ENCODE measurements at places on chromosomes 2 and 18.

- no peak for DNase-seq
These were observed 724 bp downstream of the NMS start for GRCh38 chr2:100470898-100471514.

- DNase-seq = no peak
These were observed 237.9 kb downstream of the CCDC102B start for GRCh38 chr18:69035756-69036155.

- DNase-seq = no peak
These were observed 259.2 kb downstream of the SLC4A3 start for GRCh38 chr2:219886615-219887014.

- no peak for DNase-seq
These were observed 16.9 kb downstream of the SH2D6 start for GRCh38 chr2:85435220-85435958.

GRCh38 chr2:184004948-184005672, 593.2 kb upstream of the ZNF804A start:
- DNase-seq = no peak

DNA sequence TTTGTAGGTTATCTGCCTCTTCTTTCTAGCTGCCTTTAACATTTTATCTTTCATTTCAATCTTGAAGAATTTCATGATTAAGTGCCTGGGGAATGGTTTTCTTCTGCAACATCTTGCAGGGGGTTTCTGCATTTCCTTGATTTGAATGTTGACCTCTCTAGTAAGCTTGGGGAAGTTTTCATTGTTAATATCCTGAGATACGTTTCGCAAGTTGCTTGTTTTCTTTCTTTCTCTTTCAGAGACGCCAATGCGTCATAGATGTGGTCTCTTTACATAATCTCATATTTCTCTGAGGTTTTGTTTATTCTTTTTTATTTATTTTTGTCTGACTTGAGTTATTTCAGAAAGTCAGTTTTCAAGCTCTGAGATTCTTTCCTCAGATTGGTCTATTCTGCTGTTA, 225.7 kb downstream of the XIRP2 start:
- DNase-seq = no peak

DNA sequence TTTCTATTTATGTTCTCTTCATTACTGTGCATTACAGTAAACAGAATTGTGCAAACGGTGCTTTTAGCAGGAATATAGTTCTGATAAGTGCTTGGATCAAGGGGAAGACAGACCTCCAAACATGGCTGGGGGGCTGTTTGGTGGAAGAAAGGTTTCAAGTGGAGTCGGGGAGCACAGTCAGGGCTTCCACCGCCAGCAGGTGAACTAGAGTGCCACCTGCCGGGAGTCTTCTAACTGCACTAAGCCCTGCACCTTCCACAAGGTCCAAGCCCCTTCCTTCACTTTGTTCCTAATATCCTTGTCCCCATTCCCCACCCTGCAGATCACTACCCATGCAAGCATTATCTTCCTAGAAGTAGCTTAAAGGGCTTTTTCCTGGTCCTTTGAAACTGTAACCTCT, 11.1 kb downstream of the ONECUT2 start:
- peak; percentile 46 for DNase-seq

- no peak for DNase-seq
These were observed 373.6 kb upstream of the TRIB2 start for GRCh38 chr2:12343141-12343540.

- no peak for DNase-seq
These were observed 411 bp downstream of the NARS1 start for GRCh38 chr18:57621246-57621604.

GRCh38 chr2:152421521-152422370, 86.8 kb downstream of the FMNL2 start:
- no peak for DNase-seq

DNA sequence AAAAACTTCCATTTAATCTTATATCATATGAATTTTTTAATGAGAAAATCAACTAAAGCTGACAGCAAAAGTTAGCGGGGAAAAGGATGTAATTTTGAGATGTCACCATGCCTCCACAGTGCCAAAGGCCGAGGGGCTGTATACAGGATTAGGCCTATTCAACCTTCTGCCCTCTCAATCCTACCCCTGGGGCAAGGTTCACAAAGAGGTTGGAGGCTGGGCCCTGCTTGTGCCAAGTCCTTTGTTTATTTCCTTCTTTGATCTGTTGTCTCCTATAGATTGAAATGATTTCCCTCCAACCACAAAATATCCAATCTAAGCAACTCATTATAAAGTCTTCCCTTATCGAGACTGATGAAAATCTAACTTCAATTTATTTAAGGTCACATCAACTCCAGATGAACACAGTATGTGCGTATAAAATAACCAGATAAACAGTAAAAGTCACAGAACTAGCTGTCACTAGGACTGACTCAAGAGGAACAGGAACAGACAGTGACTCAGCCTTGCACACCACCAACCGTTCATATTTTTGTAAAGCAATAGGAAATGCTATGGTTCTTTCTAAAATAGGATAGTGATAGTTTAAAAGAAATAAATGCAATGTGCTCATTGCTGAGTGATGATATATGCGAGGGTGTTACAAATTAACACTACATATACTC, 95.8 kb downstream of the SLC25A12 start:
- no peak for DNase-seq

DNA sequence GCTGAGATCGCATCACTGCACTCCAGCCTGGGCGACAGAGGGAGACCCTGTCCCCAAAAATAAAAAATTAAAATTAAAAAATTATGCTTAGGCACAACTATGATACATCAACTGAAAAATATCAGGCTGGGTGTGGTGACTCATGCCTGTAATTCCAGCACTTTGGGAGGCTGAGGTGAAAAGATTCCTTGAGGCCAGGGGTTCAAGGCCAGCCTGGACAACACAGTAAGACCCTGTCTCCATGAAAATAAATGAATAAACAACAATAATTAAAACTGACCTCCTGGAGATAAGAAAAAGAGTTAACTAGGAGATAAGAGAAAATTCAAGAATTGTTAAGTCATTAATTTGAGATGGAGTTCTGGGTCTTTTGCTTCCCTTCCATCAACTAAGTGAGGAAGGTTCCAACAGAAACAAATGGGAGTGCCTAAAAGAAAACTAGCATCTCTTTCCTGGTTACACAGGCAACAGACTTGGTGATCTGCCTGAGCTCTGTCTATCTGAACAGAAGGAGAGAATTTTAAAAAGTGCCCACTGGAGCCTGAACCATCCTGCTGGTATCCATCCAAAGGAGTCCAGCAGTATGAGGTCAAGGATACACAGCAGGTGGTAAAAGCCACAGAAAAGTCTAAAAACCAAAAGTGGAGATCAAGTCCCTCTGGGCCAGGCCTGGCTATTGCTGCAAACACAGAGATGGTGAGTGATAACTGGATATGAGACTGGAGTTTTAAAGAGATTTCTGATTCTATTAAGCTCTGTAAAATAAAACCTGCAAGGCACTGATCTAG, 8.8 kb downstream of the PPM1G start:
- no peak for DNase-seq

- DNase-seq = no peak
These were observed 25.5 kb downstream of the DPYSL5 start for GRCh38 chr2:26873286-26873983.

DNA sequence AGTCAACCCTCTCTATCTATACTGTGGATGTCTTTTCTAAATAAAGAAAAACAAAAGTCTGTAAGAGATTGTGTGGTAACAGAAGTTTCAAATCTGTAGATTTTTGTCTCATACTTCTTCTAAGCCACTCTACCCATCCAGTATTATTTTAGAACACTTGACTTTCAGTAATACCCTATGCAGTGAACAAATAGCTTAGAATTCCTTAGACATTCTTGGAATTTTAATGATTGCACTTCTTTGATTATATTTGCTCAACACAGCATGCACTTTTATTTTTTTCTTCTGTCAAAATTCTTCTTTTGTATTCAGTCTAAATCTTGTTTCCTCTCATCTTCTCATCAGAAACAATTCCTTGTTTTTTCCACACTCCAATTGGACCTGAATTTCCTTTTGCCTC, 1080.2 kb downstream of the SUCLG1 start:
- DNase-seq = no peak

- DNase-seq = no peak
These were observed 47.0 kb downstream of the KIF5C start for GRCh38 chr2:148922062-148922461.

DNA sequence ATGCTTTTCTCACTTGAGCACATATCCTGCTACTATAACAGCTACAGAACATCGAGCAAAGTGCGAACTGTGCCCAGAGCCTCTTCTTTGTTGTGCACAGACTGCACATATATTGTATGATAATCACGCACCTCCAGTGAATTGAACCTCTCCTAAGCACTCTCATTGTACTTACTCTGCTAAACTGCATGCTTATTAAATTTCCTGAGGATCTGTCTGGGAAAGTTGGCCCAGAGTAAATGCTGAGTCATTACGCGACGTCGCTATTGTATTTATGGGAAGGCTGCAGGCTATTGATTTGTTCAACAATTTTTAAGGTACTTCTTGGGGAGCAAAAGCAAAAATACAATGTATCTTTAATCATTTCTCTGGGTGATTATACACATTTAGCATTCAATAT, 399.6 kb upstream of the DSEL start:
- DNase-seq = no peak

- DNase-seq = no peak
These were observed 208.1 kb downstream of the VAPA start for GRCh38 chr18:10121786-10122515.

GRCh38 chr18:31977270-31977872, 34.4 kb upstream of the TRAPPC8 start:
- DNase-seq = peak; percentile 32

- DNase-seq = no peak
These were observed 329.4 kb downstream of the CNTNAP5 start for GRCh38 chr2:124354466-124354865.

DNA sequence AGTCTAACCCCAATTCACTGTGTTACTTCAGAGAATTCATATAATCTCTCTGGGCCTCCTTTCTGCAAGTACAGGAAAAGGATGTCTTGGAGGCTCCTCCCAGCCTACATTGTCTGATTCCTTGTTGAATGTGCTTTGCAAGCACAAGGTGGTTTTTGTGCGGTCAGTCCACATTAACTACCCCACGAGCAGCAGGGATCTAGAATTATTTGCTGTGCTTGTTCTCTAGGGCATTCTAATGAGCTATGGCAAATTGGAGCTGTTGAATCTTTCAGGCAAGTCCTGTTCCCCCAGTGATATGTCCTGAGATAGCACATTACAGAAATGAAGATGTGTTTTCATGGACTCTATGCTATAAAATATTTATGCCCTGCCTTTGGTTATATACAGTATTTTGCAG, 349.4 kb downstream of the SLC4A3 start:
- DNase-seq = no peak

- no peak for DNase-seq
These were observed 67.1 kb upstream of the KCNE4 start for GRCh38 chr2:222984908-222985307.

- no peak for DNase-seq
These were observed 219.0 kb downstream of the ZNF521 start for GRCh38 chr18:25132786-25133496.

- no peak for DNase-seq
These were observed 94.6 kb downstream of the PTGR3 start for GRCh38 chr18:75114231-75114764.

Measured in stimulated activated CD4-positive, alpha-beta T cell treated with anti-CD3 and anti-CD28 coated beads, Interleukin-2, amount 100 ng/mL, for 24 hours (primary cell).